ENCODE measurements at places on chromosomes 1 and 21. TPM values are rescaled to one million over a fixed set of nuclear protein-coding genes. Genes with fewer than 3 reads are reported as not detected.

MTARC1 gene
- 3.6 TPM for total RNA-seq

CD5L gene
- total RNA-seq, result not detected

MARK1 gene
- 1.4 TPM for total RNA-seq

F5 gene
- not detected for total RNA-seq
